ENCODE measurements at places on chromosomes 5 and 9. TPM values are rescaled to one million over a fixed set of nuclear protein-coding genes. Genes with fewer than 3 reads are reported as not detected.

DNA sequence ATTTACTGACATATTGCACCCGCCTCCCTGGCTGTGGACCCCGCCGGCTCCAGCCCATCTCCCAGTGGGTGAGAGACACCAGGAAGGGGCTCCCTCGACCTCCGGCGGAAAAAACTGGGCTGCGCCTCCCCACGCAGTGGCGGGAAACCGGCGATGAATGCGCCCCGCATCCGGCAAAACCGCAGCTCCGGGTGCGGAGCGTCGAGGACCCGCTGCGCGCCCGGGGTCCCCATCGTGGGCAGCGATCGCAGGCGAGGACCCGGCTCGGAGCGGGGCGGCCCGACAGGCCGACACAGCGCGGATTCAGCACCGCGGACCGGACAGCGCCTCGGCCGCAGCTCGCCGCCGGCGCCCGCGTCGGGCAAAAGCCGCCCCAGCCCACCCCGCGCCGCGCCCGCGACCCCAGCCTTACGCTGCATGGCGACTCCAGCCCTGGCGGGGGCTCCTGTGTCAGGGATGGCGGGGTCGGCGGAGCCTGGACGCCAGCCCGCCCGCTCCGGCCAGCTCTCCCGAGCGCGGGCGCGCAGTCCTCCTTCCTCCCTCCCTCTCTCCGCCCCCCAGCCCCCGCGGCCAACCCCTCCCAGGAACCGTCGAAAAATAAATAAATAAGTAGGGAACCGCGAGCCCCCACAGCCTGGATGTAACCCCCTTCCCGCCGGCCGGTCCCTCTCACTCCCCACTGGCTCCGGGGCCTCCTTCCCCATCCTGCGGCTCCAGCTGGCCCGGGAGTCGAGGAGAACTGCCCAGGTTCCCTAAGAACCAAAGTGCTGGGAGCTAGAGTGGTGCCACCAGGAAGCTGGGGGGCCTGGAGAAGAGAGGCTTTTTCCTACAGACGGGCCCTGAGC, 3.1 kb downstream of the LHX3 start:
- no peak for DNase-seq

DNA sequence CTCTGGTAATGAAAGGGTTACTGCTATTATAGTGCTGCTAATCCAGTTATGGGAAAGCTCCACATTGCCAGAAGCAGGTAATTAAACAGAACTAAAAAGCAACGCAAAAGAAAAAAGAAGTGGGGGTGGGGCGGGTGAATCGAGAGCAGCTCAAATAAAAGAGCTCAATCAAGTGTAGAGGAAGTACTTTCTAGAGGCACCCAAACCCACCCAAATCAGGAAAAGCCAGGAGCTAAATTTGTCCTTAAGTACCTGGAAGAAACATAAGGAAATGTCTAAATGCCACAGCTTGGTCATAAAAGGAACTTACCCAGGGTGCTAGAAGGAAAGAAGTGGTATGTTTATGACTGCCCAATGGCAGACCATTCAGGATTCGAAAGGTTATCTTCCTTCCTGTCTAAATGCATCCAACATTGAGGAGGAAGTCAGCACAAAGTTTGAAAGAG, 2.4 kb upstream of the RNF145 start:
- DNase-seq = no peak

DNA sequence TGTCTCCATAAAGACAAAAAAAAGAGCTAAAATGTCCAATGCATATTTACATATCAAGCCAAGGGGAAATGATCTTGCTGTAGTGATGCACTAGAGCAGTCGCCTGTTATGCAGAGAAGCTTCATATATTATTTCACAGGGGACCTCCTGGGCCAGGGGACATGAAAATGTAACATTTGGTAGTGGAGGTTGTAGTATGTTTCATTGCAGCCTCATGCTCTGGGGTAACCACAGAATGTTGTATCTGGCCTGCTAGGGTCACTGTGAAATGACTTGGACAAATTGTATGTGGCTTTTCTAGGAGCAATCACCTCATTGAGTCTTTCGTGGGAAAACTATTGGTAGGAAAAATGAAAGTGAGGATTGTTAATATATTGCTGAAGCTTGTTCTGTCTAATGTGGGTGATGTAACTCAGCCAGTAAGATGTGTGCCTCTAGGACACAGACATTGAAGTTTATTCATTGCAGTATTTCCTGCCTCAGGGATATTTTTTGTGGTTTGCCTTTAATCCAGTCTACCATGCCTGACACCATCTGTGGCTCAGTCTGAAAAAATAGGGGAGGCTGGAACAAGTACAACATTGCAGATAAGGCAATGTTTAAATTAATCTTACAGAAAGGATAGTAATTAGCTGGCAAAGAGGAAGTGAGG, 430.8 kb upstream of the TNC start:
- no peak for DNase-seq

- DNase-seq = no peak
These were observed 76.9 kb downstream of the LIX1 start for GRCh38 chr5:97065475-97065874.

DNA sequence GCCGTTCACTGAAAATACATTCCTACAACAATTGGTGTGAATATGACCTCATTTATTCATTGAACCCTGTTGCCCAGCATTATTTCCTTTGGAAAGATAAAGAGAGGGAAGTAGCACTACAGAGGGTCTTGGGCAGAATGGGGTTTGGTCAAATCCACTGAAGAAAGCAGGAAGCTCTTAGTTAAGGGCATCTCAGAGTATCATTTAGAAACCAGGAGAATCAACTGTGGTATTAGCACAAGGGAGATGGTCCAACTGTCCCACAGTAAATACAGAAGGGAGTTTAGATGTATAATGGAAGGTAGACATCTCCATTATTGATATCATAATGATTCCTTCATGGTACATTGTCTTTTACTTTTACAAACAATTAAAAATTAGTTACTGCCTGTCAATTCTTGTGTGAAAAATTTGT, 47.1 kb downstream of the LIX1 start:
- DNase-seq = no peak

DNA sequence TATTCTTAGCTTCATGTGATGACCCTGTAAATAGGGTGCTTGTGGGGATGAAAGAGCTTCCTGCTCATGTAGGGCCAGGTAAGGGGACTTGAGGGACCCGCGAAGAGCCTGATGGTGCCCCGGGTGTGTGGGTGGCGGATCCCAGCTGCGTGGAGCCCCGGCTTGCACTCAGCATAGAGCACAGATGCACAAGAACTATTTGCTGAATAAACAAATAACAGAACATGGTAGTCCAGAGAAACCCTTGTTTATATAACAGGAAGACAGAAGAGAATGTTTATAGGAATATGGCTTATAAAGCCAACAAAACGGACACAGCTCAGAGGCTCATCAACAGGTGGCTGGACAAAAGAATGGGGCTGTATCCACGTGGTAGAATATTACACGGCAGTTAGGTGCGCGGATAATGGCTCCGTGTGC, 106.9 kb upstream of the COL5A1 start:
- no peak for DNase-seq

GRCh38 chr5:170534941-170535340, 31.1 kb downstream of the KCNIP1 start:
- DNase-seq = no peak

GRCh38 chr9:129889941-129890717, 54.9 kb downstream of the USP20 start:
- no peak for DNase-seq

DNA sequence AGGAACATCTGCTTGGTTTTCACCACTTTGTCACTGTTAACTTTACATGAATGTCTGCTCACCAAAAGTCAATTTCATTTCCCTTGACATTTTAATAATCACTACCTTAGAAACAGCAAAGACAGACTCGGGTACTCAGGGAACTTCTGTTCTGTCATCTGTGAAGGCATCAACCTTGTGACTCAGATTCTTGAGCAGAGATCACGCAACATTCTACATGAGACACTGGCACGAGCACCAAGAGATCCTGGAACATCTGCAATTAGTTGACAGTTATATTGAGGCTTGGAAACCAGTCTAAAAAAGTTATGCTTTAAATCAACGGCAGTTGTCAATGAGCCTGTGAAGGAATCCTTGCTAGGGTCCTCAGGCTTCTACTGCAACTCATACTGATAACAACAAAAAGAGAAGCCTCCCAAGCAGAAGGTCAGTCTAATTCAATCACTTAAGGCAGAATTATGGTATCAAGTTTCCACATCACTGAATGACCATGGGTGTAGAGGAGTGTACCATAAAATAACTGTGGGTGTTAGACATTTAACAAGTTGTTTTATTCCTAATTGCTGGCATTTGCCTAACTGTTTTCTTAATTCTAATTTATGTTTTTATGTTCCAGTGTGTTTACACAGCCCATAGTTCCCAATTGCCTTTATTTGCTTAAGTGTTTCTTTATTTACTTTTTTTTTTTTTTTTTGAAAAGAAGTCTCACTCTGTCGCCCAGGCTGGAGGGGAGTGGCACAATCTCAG, 3.3 kb upstream of the PBX3 start:
- DNase-seq = no peak

DNA sequence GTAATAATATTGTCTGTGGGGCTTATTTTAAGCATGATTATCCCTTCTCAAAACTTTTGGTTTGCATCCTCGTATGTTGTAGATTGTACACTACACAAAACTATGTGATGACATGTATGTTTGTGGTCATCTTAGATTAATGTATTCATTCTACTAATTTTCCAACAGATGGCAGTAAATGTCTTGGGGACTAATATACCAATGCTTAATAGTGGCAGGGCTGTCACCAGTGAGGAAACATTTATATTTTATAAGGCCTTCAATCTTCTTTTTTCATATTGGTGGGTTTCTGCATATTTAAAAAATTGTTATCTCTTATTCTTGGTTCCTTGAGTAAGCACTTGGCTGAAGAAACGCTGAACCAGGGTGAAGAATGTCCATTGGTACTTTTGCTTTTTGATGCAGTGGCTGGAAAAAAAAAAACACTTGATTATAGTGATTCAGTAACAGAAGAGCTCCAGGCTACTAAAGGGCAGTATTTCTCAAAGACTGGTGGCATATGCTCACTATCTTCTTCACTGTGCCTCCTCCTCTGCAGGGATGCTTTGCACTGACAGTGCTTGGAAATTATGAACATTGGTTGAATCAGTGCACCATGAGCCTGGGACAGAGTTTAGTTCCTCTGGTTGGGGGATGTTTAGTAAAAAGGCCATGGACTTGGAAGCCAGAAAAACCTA, 530.3 kb downstream of the RASEF start:
- no peak for DNase-seq

DNA sequence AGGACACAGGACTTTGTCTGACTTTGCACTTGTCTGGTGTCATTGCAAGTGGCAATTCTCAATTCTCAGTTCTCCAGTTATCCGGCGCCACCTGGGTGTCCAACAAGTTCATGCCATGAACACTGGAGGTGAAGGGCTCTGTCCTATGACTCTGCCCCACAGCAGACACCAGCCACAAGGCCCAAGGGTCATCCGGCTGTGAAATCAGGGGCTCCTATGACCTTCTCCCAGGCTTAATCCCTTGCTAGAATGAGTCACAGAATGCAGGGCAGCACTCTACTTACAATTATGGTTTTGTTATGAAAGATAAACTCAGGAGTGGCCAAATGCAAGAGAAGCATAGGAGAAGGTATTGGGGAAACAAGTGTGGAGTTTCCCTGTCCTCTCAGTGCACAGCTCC, 392.0 kb downstream of the GADD45G start:
- DNase-seq = no peak

DNA sequence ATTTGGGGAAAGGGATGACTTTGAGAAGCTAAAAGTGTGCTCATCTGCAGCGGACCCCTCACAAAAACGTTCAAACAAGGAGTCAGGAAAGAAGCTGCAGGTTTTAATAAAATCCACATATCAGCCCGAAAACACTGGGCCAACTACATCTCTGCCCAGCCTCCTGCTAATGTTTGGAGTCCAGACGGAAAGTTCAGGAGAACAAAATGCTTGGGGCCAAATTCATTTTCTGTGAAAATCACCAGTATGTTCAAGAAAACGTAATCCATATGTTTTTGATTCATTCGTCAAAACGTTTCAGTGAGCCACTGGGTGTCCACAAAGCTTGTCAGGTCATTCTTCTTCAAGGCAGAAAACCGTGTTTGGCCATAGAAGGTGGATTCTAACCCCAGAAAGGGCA, 87.5 kb upstream of the GAS1 start:
- no peak for DNase-seq

DNA sequence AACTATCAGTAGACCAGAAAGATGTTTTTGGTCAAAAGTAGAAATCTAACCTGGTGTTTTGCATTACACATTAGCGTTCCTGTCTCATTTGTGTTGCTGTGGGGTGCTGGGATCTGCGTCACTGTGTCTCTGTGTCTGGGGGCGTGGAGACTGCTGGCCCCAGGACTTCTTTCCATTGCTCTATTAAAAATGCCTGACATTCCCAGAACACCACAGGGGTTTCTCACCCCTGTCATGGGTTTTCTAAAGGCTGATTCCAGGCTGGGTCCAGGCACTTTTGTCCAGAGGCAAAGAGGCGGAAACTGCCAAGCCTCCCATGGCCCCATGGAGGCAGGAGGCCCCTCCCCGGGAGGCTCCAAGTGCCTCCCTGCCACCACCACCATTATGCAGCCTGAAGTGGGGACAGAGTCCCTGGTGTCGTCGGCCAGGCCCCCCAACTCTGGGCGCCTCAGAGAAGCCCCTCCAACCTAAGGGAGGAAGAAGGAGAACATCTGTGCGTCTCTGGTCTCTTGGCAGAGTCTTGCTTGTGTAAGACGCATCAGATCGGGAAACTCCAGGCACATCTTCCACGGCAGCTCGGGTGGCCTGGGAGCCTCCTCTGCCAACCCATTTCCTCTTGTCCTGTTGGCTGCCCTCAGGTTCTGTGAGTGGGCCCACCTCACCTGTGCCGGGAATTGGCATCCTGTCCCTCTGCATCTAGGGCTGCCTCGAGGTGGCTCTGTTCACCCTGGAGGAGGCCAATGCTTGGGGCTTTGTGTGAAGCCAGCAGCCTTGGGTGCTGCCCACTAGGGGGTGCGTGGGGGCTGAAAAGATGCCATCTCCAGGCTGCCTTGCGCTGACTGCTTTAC, 13.8 kb upstream of the PLEKHG4B start:
- peak; percentile 66 for DNase-seq

Gene AQP7
- 3.7 TPM for total RNA-seq

Gene CCL19
- not detected for total RNA-seq

Gene LECT2
- not detected for total RNA-seq

All from type B pancreatic cell (in vitro differentiated cells).